ENCODE measurements at places on chromosomes 2 and 18.

DNA sequence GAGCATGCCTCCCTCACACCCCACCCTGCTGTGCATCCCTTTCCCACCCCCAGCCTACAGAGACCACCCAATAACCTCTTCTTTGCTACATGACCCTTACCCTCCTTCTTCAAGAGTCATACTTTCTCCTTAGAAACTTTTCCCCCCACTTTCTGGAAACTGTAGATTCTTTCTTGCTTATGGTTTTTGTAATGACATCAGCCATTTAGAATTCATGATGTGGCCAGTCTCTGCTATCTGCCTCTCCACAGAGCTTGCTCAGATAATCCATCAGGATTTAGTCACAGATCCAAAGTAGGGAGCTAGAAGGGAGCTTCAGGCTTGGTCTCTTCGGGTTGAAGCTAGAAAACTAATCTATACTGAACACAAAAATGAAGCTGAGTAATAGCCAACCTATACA, 36.5 kb downstream of the GALM start:
- no peak for DNase-seq

GRCh38 chr18:37402735-37403099, 162.9 kb downstream of the CELF4 start:
- no peak for DNase-seq

DNA sequence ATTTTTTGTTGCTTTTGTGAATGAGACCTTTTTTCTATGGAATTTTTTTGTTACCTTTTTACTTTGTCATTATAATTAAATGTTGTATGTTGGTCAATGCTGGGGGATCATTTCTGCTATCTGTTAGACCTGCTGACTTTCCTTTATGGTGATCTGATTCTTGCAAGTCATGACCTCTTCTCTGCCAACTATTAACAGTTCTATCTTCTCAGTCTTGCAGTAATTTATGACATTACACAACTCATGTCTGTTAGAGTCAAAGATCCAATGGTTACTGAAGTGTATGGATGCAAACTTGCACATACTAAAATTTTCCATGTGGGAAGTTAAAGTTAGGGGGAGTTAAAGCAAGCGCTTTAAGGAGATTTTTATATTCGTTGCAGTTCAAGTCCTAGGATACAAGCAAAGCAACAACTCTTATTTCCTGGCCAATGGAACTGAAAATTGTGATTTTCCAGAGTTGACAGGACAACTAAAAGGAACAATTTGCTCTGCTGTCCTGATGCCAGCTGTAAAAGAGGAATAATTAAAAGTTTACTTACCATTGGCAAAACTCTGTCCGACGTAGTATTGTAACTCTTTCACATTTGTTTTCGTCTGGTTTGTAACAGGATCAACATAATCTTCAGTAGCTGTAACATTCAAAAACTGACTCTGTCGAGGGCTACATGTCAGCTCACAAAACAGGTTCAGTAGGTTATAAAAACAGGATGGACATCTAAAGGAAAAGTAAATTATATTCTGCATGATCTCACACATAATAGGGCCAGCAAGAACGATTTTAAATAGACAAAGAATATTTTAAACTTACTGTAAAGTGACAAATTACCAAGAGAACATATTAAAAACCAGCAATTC, 17.8 kb downstream of the NPC1 start:
- DNase-seq, result no peak

DNA sequence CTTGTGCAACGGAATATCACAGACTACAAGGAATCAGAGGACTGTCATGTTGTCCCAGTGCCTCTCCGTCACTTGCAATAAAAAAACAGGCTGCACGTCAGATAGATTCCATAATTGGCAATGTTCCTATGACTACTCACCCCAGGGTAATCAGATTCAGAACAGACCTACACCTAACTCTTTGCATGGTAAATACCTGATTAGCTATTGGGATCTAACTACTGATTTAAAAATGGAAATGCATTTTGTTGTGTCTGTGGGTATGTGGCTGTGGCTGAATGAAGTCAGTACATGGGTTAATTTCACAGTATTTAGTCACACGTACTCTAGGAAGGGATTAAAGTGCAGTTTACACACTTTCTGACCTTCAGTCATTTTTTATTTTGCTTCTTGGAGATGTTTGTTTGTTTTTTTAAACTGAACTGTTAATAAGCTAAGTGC, 91.7 kb downstream of the SCN3A start:
- no peak for DNase-seq

DNA sequence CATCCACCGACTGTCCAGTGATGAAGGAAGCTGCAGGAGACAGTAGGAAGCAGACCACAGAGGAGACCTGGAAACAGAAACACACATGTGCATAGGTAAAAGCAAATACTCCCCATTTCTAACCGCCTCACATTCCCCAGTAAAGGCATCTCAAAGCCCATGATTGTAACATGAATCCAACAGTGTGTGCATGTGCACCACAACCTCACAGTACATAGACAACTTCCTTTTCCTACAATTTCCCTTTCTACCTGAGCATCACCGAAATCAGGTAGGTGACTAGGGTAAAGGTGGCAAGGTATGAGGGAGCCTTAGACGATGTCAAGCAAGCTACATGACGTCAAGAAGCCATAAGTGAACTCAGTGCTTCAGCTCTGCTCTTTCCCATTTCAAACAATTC, 30.6 kb upstream of the MREG start:
- no peak for DNase-seq

GRCh38 chr2:39571111-39571731, 94.5 kb upstream of the TMEM178A start:
- no peak for DNase-seq

- no peak for DNase-seq
Observed at GRCh38 chr2:104523921-104524320, 330.0 kb upstream of the POU3F3 start.

DNA sequence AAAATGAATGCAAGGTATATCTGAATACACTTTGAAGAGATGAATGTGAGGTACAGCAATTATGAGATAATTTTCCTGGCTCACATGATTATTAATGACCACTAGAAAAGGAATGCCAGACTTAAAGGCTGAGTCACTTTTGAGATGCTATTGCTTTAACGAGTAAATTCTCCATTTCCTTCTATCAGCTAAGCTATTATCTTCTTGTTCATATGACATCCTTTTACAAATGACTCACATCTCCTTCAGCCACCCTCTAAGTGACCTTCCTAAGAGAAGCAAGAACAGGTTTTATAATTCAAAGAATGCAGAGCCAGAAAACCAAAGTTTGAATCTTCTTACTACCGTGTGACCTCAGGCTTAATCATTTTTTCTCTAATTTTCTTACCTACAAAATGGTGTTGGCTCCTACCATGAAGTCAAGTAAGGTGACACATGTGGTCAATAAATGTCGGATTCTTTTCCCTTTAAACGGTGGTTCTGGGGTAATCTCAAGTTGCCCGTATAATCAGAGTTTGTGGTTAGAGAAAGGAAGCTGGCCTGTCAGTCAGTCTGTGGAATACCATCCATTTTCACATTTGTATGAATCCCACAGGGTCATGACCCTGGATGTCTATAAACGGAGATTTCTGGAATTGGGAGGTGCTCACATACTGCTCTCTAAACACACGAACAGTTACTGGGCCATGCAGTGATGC, 184.0 kb upstream of the PID1 start:
- DNase-seq, result no peak

GRCh38 chr2:221006084-221006483, 566.0 kb downstream of the EPHA4 start:
- no peak for DNase-seq

DNA sequence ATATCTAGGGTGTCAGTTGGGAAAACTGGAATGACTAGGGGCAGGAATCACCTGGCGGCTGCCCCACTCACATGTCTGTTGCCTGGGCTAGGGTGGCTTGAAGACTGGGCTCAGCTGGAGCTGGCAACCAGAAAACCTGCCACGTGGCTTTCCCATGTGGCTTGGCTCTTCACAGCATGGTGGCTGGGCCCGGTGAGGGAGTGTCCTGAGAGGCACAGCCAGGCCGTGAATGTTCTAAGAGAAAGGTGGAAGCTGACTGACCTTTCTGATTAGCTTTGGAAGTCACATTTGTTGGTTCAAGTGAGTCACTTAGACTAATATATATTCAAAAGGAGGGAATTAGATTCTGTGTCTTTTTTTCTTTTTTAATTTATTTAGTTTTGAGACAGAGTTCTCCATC, 22.7 kb downstream of the SP5 start:
- DNase-seq, result no peak

DNA sequence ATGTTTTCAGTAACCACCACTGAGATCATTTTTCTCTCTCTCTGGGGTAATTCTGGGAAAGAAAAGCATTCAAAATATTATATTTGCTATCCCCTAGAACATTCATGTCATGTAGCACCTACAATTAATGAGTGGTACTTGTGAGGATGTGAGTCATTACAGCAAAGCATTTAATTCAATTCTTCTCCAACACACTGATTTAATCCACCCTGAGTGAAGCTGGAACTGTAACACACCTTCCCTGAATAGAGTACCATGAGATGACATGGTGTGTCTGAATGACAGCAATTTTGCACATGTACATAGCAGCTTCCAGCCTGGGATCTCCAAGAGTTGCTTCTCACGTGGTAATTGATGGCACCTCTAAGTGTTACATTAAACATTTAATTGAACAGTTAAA, 207.1 kb upstream of the SLC14A2 start:
- DNase-seq, result no peak

DNA sequence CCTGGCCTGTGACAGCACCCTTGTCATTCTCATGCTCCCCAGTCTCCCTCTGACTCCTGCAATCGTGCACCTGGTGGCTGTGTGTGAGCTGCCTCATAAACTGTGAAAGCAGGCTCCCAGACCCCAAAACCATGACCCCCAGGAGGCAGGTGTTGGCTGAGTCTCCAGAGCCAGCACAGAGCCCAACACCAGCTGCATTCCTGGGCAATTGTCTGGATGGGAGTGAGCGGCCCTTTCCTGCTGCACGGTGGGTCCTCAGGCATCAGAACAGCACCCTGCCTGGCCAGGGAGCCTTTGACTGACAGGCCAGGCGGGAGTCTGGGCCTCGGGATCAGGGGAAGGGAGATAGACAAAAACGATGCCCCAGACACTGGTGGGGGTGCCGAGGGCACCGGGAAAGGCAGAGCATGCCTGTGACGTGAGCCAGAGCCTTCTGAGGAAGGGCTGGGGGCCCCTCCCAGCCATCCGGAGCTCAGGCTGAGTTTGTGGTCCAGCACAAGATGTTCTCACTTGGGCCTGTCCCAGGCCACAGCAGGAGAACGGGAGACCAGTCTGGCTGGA, 135.1 kb upstream of the GPC1 start:
- DNase-seq, result no peak

- DNase-seq, result no peak
Observed at GRCh38 chr2:21910832-21911507, 787.2 kb downstream of the TDRD15 start.

DNA sequence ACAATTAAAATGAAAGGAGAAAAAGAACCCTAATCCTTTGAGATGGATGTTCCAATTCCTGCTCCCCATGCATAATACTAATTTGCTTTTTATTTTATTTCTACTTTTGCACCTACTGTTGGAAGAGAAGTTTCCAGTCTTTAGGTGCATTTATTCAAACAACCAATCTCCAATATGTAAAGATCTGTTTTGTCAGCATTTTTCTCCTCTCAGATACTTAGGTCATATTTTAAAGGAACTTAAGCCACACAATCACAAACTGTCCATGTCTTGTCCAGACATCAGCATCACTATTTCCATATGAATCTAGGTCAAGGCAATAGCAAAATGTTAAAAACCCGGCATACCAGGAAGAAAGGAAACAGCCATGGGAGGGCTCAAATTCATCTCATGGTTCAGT, 1023.2 kb downstream of the BCL11A start:
- no peak for DNase-seq

DNA sequence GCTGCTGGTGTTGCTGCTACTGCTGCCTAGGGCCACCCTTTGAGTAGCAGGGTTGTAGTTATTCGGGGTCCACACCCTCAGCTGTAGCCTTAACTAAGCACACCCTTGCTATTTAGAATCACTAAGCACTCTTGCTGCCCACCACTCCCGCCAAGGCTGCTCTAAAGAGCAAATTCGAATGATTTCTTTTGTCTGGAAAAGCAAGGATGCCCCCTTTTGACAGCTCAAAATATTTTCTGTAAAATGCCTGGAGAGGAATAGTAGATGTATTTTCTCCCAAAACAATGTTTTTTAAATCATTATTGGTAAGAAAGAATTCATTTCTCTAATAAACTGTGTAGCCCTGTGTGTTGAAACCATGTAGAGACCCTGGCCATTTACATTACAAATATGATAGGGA, 80.8 kb upstream of the PAPOLG start:
- no peak for DNase-seq

Data from colonic mucosa (tissue), 4 donors.